AG04449 (cell line): ENCODE measurements at places on chromosomes 4 and X.

DNA sequence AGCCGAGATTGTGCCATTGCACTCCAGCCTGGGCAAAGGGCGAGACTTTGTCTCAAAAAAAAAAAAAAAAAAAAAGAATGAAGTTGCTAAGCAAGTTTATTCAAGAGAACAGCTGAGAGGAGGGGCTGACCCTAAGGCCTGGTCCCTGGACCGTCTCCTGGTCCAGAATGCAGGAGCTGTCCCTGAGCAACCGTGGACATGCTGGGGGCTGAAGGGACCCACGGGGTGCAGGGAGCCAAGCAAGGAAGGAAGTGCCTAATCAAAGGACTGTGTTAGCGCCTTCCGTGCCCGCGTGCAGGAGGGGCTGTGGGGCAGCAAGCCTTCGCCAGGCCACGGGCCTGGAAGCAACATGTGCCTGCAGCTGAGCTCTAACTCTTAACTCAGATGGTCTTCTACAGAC lies 39.1 kb upstream of the CDKN2AIP start:
- DNase-seq: no peak

GRCh38 chr4:90495211-90495610 lies 368.0 kb downstream of the CCSER1 start:
- no peak for DNase-seq

DNA sequence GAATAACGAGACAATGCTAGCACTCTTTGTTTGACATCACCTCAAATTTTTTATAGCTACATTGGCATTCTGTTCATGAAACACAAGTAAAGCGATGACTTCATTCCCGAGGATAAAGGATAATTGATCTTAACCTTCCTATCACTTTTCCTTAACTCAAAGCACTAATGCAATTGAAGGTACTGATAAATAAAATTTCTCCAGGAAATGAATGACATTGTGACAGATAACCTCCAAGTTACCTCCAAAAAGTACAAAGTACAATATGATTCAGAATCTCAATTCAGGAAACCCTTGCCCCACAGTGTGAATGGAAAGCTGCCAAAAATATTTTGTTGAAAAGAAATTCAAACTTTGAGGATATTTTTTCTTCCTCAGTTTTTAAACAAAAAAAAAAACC lies 1.8 kb downstream of the PRSS12 start:
- no peak for DNase-seq

DNA sequence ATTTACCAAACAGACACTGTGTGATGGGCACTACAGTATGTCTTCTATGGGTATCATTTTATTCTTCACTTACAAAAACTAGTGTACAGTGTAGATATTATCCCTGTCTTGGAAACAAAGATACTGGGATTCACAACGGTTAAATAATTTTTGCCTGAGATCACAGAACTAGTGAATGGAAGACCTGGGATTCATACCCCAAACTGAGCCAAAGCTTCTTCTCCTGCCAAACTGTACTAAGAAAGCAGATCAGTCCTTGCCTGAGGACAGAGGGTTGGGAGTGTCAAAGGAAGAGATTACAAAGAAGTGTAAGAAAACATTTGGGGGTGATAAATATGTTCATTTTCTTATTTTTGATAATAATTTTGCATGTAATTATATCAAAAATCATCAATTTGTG lies 43.1 kb downstream of the PPA2 start:
- no peak for DNase-seq

DNA sequence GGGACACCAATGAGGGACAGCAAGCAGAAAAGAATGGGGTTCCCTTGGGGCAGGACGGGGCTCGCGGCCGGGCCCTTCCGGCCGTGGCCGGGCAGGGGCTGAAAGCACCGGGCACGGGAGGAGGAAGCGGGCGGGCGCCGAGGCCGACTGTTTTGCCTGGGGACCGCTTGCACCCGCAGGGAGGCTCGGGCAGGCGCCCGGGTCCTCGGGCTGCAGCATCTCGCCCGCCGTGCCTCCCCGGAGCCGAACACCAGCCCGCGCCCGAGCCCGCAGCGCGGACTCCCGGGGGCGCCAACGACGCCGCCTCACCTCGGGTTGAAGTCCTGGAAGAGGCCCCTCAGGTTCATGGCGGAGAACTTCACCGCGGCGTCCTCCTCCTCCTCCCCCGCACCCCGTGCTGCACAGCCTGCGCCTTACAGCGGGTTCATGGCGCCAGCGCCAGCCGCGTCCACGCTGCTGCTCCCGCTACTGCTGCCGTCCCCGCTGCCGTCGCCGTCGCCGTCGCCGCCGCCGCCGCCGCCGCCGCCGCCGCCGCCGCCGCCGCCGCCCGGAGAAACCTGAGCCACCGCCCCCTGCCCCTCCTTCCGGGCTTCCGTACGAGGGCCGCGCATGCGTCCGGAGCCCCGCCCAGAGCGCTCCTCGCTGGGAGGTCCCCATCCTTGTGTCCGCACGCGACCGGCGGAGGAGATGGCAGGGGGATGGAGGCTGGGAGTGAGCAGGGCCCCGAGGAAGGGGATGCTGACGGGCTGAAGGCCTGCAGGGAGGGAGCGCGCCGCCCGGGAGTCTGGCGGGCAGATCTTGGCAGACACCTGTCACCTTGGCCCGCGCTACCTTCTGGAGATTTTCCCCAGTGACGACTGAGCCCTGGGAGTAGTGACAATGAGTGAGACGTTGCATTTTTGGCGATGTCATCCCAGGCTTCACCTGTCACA lies at the start of gene TMEM185A:
TMEM185A (minus strand) TSS at position 559 of the 932 bp plus-strand sequence; CDS start at position 347, 212 bp downstream.
- no peak for DNase-seq

DNA sequence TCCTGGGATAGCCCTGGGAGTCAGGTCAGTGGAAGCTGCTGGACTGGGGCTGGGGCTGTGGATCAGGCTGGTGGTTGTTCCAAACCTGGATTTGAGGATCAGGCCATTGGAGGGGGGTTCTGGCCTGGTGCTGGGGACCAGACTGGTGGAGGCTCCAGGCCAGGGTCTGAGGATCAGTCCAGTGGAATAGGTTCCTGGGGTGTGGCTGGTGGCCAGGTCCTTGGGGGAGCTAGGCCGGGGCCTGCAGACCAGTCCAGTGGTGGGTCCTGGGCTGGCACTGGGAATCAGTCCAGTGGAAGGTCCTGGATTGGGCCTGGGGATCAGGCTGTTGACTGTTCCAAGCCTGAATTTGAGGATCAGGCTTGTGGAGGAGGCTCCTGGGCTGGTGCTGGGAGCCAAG lies 8.0 kb downstream of the ARMCX4 start:
- no peak for DNase-seq

DNA sequence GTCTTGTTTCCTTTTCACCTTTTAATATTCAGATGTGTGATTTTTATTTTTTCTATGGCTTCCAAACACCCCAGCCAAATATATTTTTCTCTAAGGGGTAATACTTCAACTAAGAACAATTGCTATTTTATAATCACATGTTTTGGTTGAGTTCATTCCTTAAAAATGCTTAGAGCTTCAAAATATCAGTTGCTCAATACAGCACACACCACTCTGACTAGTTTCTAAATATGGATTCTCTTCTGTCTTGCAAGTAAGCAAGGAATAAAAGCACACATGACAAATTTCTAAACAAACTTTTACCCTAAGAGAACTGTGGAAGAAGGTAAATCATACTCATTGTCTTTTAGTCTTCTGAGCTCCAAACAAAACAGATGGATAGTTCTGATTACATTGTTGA lies 27.2 kb downstream of the ANTXR2 start:
- DNase-seq: peak; percentile 45

- DNase-seq: no peak
Observed at GRCh38 chrX:17743913-17744312, 6.6 kb downstream of the SCML1 start.

DNA sequence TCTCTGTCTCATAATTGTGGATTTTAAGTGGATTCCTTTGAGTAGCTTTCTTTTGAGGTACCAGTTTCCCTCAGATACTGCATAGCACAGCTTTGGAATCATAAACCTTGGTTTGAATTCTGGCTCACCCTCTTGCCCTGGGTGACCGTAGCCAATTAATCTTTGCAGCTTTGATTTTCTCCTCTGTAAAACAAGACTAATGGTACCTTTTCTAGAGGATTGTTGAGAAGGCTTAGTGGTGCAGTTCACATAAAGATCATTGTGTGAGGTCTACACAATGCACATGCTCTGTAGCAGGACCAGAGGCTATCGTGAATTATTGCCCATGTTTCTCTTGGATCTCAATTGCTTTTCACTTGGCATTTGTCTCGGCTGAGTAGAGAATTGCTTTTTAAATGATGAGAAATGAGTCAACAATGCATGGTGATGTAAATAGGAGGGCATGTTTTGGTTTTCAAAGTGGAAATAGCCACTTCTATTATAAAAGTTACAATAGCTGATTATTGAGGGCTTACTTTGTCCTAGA lies 47.9 kb downstream of the TMEM131L start:
- DNase-seq: peak; percentile 52

DNA sequence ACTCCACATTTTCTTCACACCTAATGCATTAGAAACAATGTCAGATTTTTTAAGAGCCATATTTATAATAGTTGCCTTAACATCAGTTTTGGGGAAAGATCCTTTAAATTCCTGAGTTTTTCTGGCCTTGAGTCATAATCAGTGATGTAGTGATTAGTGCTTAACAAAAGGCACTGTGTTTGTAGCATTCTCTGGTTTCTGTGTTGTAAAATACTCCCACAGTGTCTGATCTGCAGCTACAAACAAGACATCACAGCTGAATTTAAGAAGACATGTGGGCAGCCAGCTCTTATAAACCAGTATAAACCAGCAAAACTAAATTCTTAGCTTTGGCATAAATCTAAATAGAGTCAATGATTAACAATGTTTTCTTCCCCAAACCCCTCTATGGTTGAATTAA lies 233.8 kb downstream of the FSTL5 start:
- no peak for DNase-seq

DNA sequence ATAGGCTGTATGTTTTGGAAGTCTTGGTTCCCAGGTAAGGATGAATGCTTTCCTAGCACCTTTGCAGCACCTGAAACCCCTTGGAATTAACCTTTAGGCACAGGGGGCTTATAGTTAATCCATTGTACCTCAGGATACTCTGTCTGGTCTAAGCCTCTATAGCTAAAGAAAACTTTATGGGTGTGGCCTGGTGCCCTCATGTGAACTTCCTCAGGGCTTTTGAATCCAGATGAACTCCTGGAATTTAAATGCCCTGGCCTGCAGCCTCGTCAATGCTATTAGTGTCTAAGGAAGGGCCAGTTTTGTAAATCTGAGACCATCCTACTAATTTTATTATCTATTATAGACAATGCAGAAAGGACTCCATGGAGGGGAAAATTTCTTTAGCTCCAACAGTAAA lies 33.8 kb downstream of the IRS4 start:
- no peak for DNase-seq

- no peak for DNase-seq
Observed at GRCh38 chrX:108171671-108172070, 80.1 kb downstream of the ATG4A start.

DNA sequence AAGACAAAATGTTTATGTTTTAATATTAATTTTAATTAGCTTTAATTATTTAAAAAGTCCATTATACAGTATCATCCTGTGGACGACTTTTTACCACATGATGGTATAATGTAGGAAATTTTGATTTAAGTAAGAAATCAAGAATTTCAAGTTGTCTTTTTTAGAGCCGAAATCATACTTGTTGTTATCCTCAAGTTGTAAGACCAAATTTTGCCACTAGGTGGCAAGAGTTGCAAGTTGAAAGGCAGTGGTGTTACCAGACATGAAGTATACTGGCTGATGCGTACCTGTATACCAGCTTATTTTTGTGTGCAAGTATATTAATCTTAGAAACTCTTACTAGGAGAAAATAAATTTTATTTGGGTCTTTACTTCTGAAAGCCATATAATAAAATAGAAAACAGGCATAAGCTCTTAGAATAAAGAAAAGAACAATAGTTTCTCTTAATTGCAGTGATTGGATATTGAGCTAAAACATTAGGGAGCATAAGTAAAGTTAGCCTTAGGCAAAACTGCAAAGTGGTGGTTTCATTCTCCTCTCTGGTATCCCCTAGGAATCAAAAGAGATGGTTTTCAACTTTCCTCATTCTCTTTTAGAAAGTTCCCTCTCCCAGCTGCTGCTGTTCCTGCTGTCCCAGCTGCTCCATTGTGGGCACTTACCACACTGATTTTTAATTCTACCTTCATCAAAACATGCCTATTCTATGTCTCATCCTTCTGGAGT lies 118.0 kb upstream of the WDFY3 start:
- peak; percentile 29 for DNase-seq

DNA sequence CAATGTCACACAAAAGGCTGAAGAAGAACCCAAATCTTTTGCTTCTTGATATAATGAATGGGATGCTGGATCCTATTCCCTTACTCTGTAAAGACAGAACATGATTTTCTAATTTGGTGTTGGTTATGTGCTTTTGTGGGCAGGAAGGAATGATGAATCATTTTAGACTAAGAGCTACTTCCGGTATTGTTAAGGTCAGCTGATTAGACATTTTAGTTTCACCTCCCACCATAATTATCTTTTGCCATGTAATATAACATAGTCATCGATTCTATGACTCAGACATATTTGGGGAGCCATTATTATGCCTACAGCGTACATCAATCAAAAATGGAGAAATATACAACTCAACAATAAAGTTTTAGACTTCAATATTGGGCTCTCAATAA lies 265.3 kb downstream of the ZNF674 start:
- DNase-seq: no peak

DNA sequence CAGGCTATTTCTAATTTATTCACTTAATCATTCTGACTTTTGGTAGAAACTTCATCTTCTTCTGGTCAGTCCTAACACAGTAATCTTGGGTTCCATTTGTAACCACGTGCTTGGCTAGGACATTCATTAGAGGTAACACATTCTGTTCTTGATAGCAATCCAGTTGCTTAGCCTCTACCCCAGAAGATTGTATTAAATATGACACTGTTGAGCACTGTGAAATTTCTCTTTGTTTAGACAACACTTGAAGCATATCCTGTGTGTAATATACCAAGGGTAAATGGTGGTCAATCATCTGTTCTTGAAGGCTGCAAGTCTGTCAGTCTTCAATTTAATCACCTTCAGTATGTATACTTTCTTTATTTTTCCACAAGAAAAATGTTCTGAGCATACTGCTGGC lies 523.0 kb downstream of the ANKRD50 start:
- no peak for DNase-seq

DNA sequence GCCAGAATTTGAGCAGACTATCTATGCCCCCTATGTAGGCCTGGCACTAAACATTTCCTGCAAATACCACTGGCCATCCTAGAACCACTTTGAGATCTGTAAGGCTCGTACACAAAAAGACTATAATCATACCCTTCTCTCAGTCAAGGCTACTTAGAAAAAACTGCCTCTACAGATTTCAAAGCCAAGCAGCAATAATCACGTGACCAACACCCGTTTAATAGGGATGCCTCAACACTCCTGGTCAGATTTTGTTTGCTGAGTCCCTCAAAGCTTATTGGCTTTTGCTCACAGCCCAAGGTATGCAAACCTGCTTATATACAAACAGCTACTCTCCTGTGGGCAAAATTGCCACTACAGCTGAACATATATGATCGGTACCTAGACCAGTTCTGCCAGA lies 897 bp downstream of the COX7B2 start:
- no peak for DNase-seq

- DNase-seq: no peak
Observed at GRCh38 chr4:83552083-83552482, 16.2 kb downstream of the GPAT3 start.
